ENCODE measurements at places on chromosomes 7 and 10.

GRCh38 chr10:8301831-8302230, 247.3 kb downstream of the GATA3 start:
- DNase-seq = no peak

DNA sequence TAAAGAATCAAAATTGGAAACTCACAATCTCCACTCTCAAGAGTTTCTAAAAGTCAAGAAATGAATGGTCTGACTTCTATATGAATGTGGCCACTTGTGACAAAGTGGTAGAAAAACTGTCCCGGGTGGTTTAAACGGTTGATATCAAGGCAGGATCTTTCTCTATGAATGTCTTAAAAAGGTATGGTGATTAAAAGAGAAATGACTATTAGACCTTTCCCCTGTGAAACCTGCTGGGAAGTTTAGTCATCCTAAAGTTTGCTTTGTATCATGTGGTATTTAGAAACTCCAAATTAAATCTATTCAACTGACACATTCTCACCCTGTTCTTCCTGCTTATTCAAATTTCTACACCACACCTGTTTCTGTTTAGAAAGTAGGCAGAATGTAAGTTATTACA, 492.5 kb downstream of the XPNPEP1 start:
- DNase-seq = no peak

DNA sequence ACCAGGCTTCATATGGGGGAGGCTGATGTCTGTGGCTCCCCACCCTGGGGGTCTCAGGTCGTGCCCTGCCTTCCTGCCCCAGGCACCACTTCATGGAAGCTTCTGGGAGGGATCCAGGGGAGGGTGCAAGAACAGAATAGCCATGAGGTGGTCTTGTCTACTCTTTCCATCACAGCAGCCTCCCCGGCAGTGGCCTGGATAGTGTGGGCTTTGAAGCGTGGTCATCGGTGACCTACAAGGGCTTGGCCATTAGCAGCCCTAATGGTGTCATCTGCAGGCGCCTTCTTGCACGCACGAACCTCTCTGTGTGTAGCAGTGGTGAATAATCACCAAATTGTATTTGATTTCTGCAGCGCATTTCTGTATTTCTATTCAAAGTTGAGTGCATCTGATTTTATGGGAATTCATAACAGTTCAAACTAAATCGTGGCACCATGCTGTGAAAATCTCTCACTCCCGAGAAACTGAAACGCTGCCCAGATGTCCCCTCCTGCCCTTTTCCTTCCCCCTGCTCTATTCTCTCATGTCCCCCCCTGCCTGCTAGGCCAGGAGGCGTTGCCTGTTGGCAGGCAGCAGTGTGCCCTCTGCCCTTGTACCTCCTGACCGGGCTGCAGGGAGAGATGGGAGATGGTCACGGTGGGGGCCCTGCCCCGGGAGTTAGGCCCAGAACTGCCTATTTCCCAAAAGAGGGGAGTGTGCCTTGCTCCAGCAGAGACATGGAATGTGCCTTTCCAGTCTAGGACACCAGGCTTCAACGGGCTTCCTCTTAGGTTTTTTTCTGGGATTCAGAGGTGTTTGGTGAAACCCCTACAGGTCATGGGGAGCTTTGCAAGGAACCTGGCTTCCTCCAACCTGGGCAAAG, 34.8 kb downstream of the CDH23 start:
- DNase-seq = no peak

DNA sequence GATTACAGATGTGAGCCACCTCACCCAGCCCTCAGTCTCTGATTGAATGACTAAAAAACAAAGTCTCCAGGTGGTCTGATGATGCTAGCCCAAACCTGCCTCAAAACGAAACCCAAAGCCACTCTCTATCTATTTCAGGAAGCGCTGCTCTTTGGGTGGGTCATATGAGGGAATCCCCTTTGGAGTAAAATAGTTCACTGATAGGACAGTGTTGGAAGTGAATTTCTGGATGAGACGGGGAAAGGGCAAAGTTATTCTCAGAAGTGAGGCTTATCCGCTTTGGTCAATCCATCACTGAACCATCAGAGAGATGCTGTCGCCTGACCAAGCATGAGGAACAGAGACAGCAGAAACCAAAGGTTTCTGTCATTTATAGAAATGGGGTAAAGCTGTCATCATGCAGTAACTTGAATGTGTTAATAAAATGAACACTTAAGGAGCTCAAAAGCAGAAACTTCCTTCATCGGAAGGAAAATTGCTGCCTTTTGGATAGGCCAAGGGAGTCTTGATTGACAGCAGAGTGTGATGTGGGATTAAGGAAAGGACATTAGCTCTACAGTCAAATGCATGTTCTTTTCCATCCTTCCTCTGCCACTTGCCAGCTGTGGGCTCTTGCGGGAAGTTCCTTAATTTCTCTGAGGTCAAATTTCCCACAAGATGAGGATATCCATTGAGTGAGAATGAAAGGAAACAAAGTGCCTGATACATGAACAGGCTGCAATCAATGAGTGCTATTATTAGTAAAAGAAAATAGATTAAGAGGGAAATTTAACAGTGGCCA, 64.9 kb upstream of the C1QL3 start:
- no peak for DNase-seq

DNA sequence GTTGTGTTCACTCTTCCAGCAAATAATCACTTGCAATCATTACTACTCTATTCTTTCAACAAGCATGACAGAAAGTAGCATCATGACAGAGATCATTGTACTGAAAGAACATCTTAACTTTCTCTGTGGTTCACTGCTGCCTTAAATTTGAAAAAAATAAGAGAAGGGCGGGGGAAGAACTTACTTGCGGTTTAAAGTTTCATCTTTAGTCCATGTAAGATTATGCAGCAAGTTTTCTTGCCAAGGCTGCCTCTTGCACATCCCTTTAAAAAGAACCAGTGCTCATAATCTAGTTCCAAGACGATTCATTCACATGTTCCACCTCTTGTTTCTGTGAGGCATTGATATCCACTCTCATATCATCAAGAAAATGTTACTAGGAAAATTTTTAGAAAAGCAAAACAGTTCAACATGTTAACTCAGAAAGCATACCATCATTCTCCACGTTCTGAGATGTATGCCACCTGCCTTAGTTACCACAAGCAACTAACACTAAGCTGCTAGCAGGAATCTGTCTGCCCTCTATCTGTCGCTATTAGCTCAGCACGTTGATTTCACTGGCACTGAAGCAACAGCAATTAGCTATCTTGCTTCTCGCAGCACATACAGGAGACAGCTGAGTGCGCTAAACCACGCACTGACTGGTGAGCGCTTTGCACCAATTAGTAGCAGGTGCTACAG, at the start of gene PCDH15:
PCDH15 (minus strand) TSS at position 491 of the 681 bp plus-strand sequence. CDS start 136,969 bp downstream, outside the sequence.
- DNase-seq = no peak

DNA sequence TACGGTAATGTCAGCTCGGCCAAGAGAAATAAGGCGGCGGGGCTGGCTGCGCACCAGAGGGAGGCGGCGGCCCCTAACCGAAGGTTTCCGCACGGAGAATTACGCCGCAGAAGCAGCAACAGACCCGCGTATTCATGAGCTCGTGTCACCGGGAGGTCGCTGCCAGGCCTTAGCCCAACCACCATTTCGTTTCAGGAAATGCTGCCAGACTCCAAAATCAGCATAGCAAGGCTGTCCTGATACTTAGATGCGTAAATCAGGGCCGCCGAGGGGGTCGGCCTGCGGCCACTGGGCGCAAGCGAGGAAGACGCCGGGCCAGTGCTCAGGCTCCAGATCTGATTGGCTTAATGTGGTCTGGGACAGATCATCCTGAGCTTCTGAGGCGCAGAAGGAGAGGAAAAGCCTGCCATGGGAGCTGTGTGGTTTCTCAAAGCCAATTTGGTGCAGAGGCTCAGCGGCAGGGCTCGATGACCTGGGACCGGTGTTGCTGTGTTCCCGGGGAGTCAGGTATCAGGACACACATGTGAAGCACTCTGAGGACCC, 247.9 kb downstream of the BAMBI start:
- no peak for DNase-seq

- DNase-seq = peak; percentile 52
Measured at GRCh38 chr10:32379318-32379949, 32.5 kb upstream of the EPC1 start.

- DNase-seq = no peak
Measured at GRCh38 chr7:141641876-141642275, 60.1 kb downstream of the DENND11 start.

DNA sequence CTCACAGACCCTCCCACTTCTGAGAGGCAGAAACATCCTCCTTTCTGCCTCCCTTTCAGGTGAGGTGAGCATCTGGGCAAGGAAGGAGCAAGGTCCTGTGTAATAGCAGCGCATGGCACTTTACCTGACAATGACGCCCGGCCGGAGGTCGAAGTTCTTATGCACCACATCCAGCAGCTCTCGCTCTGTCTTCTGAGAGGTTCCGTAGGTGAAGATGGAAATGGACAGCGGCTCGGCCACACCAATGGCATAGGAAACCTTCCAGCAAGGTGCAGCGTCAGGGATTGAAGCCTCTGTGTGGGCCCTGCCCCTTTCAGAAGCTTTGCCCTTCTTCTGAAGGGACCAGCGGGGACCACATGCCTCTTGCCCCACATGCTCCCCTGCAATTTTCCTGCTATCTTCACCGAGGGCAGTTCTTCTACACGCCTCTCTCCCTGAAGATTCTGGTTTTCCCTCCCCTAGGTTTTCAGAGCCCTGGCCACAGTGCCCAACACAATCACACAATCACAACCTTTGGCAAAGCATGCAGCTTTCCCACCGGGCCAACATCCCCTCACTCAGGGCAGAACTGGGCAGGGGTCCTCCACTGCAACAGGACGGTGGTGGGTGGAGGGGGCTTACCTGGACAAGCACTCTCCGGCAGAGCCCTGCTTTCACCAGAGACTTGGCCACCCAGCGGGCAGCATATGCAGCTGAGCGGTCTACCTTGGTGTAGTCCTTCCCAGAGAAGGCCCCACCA, 14.9 kb downstream of the MAT1A start:
- DNase-seq = no peak

DNA sequence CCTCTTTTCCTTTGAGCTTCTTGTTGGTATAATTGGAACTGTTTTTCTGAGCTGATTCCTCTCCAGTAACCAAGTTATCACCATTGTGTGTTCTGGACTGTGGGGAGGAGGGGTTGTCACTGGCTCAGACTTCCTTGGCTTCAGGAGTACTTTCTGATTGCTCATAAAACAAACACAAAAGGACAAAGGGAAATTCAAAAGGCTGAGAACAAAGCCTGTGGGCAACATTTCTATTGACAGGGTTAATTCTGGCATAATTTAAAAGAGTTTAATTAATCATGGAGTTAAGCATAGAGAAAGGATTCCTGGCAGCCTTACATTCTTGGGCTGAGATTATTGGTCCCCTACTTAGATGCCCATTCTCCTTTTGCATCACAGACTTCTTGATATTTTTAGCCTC, 222.9 kb upstream of the KMT2E start:
- peak; percentile 46 for DNase-seq
